Naive thymus-derived CD8-positive, alpha-beta T cell (primary cell): ENCODE measurements at places on chromosomes 4 and X. TPM values are rescaled to one million over a fixed set of nuclear protein-coding genes. Genes with fewer than 3 reads are reported as not detected.

Gene PLAC8
- total RNA-seq: 222 TPM

Gene FDCSP
- not detected for total RNA-seq

Gene LNX1
- not detected for total RNA-seq

Gene AGTR2
- not detected for total RNA-seq

Gene RS1
- total RNA-seq: not detected

Gene DMRTC1
- 1.2 TPM for total RNA-seq

Gene BMX
- not detected for total RNA-seq

Gene CHRDL1
- total RNA-seq: not detected

Gene SLITRK2
- total RNA-seq: not detected

Gene CHIC2
- total RNA-seq: 49.4 TPM

Gene ASB12
- total RNA-seq: 0.29 TPM

Gene CXCL10
- total RNA-seq: not detected

Gene CD38
- total RNA-seq: 3.2 TPM

Gene ADH6
- not detected for total RNA-seq

Gene PCDH7
- total RNA-seq: not detected

Gene ARHGAP4
- 353 TPM for total RNA-seq

Gene DCHS2
- not detected for total RNA-seq

Gene COX7B2
- total RNA-seq: not detected

Gene PRSS12
- not detected for total RNA-seq

Gene RNF4
- 94.2 TPM for total RNA-seq

Gene CCDC110
- total RNA-seq: 1.4 TPM

Gene RPS6KA3
- 97.8 TPM for total RNA-seq

Gene SMPX
- total RNA-seq: not detected

Gene FAM9B
- total RNA-seq: not detected

Gene SSX1
- not detected for total RNA-seq

Gene RP2
- 6.9 TPM for total RNA-seq

Gene TMEM271
- not detected for total RNA-seq

Gene SMIM9
- total RNA-seq: not detected

Gene DRD5
- not detected for total RNA-seq

Gene UGT8
- 0.93 TPM for total RNA-seq

Gene IBSP
- total RNA-seq: not detected

Gene DIAPH2
- 6.1 TPM for total RNA-seq

Gene SATL1
- total RNA-seq: not detected

Gene NDUFB11
- total RNA-seq: 50.8 TPM

Gene PFKFB1
- 1.1 TPM for total RNA-seq

Gene LDB2
- not detected for total RNA-seq

Gene PPEF2
- total RNA-seq: 1.6 TPM

Gene GUCY1B1
- not detected for total RNA-seq

Gene MAGEA9B
- not detected for total RNA-seq
